Activated gamma-delta T cell (primary cell): ENCODE measurements at places on chromosomes 5 and 9.

GRCh38 chr9:4333231-4333740 lies 33.4 kb upstream of the GLIS3 start:
- DNase-seq: no peak

DNA sequence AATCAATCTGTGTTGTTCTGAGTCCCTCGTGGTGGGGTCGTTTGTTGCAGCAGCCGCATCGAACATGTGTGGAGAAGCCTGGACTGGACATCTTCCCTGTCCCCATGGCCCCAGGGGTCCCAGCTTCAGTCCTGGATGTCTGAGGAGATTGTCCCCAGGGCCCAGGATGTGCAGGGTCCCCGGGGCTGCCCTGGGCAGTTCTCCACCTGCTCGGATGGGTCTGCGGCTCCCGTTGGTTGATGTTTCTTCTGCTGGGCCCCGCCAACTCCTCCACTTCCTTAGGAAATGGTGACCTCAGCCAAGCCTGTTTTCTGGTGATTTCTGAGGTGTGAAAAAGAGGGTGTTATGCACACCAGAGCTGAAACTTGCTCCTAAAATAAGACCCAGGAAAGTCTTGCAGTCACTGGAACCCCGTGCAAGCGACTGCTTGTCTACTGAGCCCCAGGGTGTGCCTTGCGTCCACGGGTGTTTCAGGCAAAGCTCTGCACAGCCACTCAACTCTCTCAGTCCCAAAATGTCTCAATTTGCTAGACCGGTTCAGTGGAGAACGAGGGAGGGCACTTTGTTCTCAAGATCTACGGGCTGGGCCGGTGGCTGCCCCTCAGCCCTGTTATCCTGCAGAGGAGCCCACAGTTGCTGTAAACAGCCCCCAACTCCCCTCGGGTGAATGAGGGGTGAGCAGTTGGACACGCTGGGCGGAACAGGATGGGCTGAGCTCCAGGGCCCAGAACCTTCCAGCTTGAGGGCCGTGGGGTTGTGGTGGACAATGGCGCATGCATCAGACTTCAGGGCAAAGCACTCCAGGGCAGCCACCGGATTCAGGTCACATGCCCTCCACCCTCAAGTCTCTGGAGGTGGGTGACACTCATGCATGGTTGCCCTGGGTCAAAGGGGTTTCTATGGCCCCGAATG lies 66.7 kb upstream of the OLFM1 start:
- no peak for DNase-seq

DNA sequence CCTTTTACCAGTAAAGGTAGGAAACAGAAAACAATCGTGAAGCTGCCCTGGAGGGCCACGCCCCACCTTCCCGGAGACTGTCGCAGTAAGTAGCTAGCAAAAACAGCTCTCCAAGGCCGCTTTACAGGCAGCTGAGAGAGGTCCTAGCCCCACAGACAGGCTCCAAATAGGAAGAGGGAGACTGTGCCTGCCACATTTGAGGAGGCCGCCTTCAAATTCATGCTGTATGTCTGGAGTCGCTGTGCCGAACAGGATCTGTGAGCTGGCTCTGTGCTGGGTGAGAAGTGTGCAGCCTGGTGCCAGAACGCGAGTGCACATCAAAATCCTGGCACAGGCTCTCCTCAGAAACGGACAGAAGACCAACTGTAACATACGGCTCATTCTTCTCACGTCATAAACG lies 582.2 kb downstream of the CETN3 start:
- DNase-seq: no peak

GRCh38 chr9:108205276-108205675 lies 650.5 kb downstream of the ACTL7B start:
- no peak for DNase-seq

DNA sequence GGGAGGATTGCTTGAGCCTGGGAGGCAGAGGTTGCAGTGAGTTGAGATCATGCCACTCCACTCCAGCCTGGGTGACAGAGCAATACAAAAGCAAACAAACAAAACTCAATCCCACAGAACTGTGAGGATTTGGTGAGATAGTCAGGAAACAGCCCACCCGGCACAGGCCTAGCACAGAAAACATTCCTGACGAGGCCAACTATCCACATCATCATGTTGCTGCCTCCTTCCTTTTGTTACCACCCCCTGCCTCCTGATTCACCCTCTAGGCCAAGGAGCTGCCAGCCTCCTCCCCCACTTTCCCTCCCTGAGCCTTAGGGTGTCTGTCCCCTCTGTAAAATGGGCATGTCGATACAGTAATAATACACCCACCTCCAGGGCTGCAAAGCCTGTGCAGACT lies 39.0 kb downstream of the STK10 start:
- DNase-seq: no peak

DNA sequence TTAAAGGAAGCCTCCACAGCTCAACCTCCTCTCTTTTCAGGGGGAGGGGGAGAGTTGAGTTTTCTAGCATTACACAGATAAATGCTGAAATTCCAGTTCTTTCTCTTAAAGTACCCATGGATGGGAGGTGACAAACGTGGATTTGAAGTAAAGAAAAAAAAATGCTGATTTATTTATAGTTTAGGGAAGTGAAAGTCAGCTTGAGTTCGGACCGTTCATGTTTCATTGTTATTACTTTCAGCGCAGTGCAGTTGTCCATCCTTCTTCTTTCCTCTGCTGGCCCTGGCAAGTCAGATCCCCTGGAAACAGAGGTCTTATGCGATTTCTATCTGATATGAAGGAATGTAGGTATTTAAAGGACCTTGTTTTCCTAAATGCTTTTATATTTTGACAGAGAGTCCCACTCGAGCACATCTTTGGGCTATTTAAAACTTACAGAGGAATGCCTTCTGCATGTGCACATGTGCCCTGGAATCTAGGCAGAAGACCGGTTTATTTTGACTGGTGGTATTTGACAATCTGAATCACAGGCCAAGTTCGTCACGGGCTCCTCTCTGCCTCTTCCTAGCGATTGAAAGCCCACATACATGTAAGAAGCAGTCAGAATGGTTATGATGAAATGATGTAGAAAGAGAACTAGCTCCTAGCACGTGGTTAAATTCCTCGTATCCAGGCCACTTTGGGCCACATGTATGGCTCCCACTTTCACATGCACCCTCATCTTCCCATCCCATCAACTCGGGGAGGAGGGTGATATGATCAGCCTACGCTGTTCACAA lies 385.2 kb upstream of the KLF4 start:
- no peak for DNase-seq

GRCh38 chr9:130311408-130312140 lies 46.0 kb downstream of the HMCN2 start:
- no peak for DNase-seq

GRCh38 chr9:101586651-101587050 lies 8.1 kb downstream of the PPP3R2 start:
- DNase-seq: no peak

GRCh38 chr5:74182603-74183002 lies 457.9 kb downstream of the ENC1 start:
- no peak for DNase-seq

GRCh38 chr9:36450110-36450732 lies 50.2 kb upstream of the RNF38 start:
- DNase-seq: no peak

DNA sequence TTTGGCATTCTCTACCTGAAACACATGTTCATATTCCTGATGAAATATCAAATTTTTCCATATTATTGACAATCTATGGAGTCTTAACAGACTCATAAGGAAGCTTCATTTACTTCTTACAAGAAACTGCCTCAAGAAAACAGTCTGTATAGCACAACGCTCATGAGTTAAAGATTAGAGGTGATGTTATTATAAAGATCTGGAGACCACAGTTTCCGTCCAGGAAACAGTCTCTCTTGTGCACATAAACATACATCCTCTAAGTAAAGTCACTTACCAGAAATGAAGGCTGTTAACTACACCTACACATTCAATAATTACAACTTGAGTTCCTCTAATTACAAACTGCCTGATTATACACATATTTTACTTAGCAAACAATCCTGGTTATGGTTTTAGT lies 86.9 kb downstream of the RAPGEF6 start:
- DNase-seq: no peak

GRCh38 chr9:33851301-33851700 lies 34.3 kb downstream of the UBE2R2 start:
- DNase-seq: no peak

DNA sequence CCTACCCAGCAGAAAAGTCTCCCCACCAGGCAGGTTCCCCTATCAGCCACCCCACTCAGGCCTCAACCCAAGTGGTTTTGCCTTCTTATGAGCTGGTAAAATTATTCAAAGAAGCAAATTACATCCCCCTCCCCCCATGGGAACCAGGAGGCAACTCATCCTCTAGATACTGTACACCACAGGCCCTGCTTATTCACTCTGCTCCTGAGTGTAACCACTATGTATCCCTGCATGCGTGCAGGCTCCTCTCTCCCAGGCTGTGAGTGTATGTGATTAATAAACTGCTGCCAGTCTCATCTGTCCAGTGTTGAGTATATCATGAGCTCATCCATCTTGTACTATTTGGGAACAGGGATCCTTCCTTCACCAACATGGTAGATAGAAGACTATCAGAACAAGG lies 8.6 kb downstream of the KCTD16 start:
- no peak for DNase-seq

DNA sequence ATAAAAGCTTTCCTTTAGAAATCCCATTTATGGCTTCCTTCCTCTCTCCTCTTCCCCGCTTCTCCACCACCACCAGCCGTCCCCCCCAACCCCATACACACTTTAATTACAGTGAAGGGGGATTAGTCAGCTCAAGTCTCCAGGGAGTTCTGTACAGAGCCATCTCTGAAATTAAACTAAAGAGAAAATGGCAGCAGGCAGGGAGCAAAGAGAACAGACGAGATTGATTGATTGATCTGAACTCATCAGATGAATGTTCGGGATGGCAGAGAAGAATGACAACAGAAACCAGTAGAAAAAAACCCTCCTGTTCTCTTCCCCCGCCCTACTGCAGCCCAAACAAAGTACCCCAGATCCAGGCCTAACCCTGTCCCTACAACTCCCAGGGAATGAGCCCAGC lies 241.7 kb upstream of the PANK3 start:
- DNase-seq: no peak

DNA sequence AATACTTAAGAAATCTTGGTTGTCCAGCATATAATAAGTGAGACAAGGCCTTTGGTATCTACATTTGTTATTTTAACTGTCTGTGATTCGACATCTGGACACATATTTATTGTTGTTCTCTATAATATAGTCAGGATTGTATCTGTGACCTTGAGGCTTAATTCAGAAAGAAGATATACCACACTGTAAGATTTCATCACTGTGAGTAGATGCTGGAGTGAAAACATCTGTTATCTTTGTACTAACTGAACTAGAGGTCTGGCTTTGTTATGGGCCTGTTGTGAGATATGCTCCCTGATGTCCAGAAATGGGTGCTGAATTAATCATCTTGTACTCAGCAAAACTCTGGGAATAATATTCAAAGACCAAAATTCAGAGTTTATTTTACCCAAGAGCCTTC lies 148.5 kb downstream of the ISOC1 start:
- no peak for DNase-seq

DNA sequence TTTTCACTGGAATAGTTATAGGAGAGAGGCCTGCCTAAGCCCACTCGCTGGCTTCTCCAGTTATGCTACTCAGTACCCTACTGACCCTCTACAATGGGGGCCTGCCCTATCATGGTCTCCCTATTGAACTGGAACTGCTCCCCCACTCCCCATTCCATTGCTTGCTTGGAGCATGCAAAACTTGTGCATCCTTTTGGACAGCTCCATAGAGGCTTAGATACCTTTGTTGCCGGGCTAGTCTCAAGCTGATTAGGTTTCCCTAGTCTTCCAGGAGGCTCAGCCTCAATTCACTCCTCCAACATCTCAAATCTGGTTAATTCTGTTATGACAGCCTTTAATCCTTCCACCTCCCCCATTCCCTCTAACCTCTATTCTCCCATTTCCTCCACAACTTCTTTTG lies 39.9 kb downstream of the KIF24 start:
- DNase-seq: no peak

GRCh38 chr5:15203376-15203775 lies 296.6 kb upstream of the FBXL7 start:
- DNase-seq: no peak
